ENCODE measurements at places on chromosomes 16 and 17.

DNA sequence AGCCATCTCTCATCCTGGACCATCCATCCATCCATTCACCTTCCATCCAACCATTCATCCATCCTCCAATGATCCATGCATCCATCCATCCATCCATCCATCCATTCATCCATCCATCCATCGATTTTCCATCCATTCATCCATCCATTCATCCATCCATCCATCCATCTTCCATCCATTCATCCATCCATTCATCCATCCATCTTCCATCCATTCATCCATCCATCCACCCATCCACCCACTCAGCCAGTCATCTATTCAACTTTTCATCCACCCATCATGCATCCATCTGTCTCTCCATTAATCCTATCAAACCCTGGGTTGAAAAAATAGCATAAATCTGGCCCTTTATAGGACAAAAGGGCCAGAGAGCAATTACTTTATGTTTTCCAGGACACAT is 158.3 kb upstream of the WSCD1 start:
- DNase-seq: no peak

DNA sequence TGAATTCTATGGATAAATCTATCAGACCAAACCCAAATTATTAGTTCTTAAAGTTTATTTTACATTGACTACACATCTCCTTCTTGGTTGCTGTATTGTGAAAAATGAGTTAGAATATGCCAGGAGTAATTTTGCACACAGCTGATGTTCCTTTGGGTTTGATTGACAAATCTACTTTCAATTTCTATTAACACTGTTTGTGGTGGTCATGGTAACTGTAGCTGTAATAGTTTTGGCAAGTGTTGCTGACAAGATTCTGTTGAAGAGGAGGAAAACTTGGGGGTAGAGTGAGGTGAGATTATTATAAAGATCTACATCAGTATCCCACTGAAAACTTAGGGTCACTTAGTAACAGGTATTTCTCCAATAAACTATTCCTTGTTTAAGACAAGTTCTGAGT is 30.3 kb downstream of the MRTFB start:
- DNase-seq: no peak

DNA sequence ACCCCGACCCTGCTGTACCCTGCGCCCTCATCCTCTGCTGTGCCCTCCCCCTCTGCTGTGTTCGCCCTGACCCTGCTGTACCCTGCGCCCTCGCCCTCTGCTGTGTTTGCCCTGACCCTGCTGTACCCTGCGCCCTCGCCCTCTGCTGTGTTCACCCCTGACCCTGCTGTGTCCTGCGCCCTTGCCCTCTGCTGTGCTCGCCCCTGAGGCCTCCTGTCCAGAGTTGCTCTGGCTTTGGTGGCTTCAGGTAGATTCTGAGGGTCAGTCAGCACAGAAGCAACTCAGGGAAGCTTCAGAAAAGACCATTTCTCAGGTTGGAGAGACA is 11.5 kb downstream of the ZNF276 start:
- no peak for DNase-seq

- DNase-seq: no peak
These were observed 71.4 kb upstream of the TNRC6C start for GRCh38 chr17:77887110-77887463.

DNA sequence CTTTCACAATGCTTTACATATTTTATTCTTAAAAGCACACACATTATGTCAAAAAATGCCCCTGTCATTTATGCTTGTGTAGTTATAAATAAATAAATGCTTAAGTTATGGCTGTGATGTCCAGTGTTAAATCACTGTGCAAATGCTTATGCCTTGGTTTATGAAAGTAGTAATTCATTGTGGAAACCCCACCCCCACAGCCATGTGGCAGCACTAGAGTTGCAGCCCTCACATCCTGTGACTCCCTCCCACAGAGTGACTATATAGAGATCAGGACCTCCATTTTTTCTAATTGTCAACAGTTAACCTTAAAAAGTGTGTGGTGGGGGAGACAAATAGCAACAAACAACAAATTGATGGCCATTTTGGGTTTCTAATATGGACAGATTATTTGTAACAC is 2.4 kb downstream of the SKAP1 start:
- DNase-seq: no peak

All from fibroblast of gingiva (primary cell).